Urinary bladder (tissue), 4 donors: ENCODE measurements at places on chromosomes 13 and 19.

DNA sequence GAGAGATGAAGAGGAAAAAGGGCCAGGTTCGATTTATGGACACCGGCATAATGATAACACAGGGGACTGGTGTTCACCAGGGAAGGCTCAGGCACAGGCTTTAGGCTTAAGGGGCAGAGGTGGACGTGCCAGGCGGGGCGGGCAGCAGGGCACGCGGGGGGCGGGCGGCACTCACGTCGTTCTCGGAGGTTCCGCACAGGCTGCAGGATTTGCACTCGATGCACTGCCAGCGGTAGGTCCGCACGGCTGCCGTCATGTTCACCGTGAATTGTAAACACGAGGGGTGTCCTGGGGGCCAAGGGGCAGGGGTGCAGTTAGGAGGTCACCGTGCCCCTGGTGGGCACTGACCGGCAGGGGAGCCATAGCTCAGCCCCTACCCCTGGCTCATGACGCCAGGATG lies 10.6 kb downstream of the DPF1 start:
- no peak for DNase-seq

GRCh38 chr19:43678512-43679261 lies 8.7 kb upstream of the PLAUR start:
- no peak for DNase-seq

GRCh38 chr19:40381321-40381720 lies 8.7 kb downstream of the HIPK4 start:
- DNase-seq = no peak

DNA sequence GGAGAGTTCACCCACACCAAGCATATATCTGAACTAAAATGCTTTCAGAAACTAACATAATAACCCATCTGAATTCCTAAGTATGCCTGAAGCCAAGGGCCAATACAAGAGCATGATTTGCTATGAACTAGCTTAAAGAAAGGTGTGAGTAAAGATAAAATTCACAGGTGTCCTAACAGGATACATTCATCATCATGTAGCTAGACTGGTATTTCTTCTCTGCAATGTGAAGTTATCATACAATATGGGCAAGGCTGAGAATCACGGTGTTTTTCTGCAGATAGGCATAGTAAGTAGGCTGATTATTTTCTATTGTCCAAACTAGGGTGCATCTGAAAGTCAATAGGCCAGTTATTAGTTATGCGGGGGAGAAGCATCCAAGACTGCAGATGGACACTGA lies 63.1 kb downstream of the STK24 start:
- no peak for DNase-seq

GRCh38 chr19:32809254-32809653 lies 60.3 kb downstream of the SLC7A9 start:
- DNase-seq = no peak

DNA sequence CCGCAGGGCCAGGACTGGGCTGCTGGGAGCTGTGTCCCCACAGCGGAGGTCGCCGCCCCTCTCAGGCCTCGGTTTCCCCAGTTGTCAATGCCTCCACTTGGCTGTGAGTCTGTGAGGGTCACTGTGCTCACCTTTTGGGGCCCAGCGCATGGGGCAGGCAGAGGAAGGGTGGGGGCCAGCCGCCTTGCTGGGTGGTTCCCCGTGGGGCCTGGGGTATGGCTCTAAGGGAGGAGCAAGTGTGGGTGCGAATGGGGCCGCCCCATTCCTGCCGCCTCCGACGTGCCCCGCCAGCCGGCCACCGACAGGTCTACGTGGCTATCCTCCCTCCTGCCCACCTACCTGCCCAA lies 800 bp upstream of the FGF22 start:
- DNase-seq = no peak

- no peak for DNase-seq
These were observed 49.0 kb upstream of the C13orf46 start for GRCh38 chr13:114022876-114023275.

DNA sequence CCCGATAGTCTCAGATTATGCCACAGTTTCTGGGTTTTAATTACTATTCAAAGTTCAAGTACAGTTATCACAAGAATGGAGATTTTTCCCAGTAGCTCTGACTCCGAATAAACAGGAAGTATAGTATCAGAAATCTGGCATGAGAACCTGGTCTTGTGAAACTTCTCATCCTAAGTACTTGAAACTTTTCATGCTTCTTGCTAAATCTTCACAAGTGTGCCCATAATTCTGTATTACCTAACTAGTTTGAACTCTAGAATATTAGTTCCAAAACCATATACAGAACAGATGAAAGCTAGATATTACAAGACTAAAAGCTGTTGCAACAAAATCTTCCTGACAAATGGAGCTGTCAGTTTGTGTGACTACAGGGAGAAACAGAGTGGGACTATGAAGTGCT lies 70.5 kb upstream of the CSNK1A1L start:
- DNase-seq = no peak

DNA sequence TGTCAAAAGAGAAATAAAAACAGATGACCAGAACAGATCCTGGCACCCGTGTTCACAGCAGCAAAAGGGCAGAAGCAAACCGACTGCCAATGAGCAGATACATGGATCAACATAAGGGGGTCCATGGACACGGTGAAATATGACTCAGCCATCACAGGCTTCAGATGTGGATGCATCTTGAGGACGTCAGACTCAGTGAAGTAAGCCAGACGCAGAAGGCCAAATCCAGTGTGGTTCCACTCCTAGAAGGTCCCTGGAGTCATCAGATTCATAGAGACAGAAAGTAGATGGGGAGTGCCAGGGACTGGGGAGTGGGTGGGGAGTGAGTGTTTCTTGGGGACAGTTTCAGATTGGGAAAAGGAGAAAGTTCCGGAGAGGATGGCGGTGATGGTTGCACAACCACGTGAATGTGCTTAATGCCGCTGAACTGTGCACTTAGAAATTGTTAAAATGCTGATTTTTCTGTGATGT lies 28.8 kb upstream of the SEMA6B start:
- DNase-seq = no peak

GRCh38 chr19:48718711-48719231 lies 754 bp downstream of the MAMSTR start:
- DNase-seq = no peak

DNA sequence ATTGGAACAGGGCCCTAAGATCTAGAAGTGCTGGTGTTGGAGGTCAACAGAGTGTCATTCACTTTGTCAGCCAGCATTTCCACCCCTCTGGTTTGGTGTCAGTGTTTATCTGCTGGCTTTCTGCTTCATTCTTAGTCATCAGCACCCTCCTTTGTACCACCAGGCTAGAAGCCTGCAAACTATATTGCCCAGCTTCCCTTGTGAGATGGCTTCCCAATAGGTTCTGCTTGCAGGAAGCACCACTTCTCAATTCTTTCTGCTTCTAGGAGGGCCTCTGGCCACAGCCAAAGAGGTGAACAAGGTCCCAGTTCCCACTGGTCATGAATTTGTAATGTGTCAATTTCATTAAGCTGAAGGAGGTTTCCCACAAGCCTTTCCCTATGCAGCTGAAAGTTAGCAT lies 36.4 kb upstream of the CALM3 start:
- no peak for DNase-seq

- no peak for DNase-seq
These were observed 18.9 kb downstream of the ZNF563 start for GRCh38 chr19:12314553-12314952.

- no peak for DNase-seq
These were observed 6.1 kb downstream of the MKNK2 start for GRCh38 chr19:2044709-2045500.

GRCh38 chr13:79486433-79487188 lies 5.7 kb downstream of the NDFIP2 start:
- DNase-seq = no peak

DNA sequence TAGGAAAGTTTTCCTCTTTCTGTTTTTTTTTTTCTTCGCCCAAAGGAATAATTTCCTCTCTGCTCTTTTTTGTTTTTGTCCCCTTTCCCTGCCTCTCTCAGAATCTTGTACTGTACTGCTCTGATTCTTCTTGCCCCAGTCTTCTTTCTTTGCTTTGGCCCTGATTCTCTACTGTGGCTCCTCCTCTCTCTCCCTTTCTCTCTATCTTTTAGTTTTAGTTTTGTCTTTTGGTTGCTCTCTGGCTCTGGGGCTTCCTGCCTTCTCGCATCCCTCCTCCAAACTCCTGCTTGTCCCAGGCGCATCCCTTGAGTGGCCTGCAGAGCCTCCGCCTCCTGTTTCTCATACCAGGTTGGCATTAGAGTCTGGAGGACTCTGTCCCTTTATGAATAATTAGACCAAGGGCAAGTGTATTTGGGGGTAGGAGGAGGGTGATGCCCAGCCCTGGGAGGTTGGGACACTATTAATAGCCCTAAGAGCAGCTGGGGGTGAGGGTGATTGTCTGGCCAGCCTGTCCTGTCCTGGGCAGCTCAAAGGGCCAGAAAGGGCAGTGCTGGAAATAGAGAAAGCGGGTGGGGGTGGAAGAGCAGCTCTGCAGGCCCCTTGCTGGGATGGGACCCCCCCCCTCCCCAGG lies 39.1 kb downstream of the LYL1 start:
- no peak for DNase-seq

DNA sequence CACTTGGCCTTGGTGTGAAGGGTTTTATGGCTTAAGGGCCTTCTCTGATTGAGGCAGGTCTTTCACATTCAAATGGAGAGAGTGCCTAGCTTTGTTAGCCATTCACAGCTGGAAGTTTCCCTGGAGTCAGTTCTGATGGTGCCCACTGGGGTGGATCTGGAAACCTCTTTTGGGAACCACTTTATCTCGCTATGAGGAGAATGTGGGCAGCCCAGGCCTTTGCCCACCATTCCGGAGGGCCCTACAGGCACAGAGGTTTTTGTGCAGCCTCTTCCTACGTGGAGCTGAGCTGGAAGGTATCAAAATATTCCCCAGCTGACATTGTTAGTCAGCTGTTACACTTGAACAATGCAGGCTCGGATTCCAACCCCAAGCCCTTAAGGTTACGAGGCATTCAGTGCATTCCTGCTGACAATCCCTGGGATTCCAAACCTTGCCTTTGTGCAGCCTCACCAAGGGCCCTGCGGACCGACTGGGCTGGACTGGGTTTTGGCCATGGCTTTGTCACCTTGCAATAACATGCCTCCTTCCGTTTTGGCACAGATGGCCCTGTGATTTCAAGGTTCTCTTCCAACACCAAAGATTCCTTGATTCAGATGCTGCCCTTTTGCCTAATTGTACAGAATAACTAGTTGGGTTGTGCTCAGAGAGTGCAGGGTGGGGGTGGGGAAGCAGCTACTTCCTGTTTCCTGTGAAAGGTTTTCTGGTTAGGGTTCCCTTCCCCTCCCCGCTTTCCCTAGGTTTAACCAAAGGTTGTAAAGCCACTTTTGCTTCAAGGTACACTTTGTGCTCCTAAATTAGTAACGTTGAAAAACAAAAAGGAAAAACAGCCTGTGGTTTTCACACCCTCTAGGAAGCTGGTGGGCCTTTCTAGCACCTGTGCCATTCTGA lies 27.0 kb downstream of the SAE1 start:
- no peak for DNase-seq

DNA sequence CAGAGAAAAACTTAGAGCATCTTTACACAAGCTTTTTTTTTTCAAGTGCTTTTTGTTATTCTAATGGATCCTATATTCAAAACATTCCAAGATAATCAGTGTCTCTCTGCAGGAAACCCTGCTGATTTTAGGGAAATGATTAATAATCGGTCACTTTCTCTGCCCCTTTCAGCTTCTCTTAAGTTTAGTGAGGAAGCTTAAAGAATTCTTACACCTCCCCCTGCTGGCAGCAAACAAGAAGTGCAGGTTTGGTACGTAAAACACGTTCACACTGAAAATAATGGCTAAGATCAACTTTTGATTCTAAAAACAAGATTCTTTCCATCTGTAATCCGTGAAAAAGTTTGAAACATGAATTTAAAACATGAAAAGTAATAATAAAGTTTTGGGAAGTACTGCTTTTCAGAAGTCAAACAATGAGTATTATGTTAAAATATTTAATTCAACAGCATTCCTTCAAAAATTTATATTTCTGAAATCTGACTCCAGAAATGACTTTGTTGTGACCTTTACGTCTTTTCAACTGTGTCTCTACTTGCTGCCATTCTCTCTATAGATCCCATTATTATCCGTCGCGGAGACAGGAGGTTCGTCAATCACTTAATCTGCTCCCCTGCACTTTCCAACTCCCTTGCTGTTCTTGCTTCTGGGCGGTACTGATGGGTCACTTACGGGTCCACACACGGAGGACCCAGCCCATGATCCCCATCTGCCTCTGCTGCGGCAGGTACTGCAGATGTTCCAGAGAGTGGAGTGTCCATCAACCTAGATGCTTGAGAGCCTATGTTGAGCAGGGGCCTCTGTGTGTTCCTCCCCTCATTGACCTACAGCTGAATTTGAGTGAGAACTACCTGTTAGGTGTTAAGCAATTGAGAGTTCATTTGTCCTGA lies 203.1 kb upstream of the EDNRB start:
- peak; percentile 51 for DNase-seq

DNA sequence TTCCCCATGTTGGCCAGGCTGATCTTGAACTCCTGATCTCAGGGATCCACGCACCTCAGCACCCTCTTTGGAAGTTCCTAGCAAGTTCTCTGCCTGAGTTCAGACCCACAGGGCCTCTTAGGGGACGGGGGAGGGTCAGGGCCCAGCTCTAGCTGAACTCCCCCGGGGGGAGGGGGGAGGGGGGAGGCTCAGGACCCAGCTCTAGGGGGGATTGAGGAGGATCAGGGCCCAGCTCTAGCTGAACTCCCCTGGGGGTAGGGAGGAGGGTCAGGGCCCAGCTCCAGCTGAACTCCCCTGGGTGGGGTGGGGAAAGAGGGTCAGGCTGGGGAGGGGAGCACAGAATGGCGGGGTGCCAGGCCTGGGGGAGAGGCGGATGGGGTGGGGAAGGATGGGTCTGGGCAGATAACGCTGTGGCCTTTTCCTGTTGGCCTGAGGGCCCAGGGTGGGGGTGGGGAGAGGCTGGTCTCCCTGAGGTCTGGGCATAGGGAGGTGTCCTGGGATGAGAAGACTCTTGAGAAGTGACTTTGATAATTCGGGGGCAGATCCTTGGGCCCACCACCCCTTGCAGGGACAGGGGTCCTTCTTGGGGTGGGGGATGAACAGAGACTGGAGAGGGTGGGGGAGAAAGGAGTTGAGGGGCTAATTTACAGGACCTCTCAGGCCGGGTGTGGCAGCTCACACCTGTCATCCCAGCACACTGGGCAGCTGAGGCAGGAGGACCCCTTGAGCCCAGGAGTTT lies 5.5 kb upstream of the PTBP1 start:
- no peak for DNase-seq

GRCh38 chr13:66534561-66534960 lies 695.6 kb downstream of the PCDH9 start:
- DNase-seq = no peak

DNA sequence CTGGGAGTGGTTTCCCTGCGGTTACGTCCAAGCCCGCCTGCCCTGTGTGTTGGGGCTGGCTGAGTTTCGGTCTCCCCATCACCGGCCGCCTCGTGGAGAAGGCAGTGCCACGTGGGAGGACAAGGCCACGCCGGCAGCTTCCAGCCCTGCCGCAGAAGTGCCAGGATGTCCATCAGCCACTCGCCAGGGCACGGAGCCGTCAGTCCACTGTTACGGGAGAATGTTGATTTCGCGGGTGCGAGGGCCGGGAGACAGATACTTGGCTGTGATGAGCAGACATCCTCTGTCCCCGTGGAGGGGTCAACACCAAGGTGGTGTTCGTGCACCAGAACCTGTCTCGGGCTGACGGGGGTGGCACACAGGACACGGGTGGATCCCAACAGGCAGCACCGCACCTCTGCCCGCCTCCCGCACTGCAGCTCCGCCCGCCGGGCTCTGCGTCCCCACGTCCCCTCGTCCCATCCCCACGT lies 86.4 kb upstream of the MCF2L start:
- DNase-seq = no peak
